Mesangial cell (primary cell): ENCODE measurements at places on chromosomes 7 and 10. TPM values are rescaled to one million over a fixed set of nuclear protein-coding genes. Genes with fewer than 3 reads are reported as not detected.

Gene SLIT1
- under 0.01 and 0.16 TPM in 2 replicates for total RNA-seq

Gene FOXL3
- total RNA-seq: not detected in 2 replicates

Gene SAMD9L
- under 0.01 and 0.25 TPM in 2 replicates for total RNA-seq

Gene FRMD4A
- total RNA-seq: 24.0 and 41.1 TPM in 2 replicates

Gene ASL
- total RNA-seq: 29.2 and 56.1 TPM in 2 replicates

Gene SPDYE6
- not detected in 2 replicates for total RNA-seq

Gene INMT
- total RNA-seq: 0.13 TPM in 1 of 2 replicates, not detected in the other

Gene RBP3
- not detected in 2 replicates for total RNA-seq

Gene SEMA4G
- total RNA-seq: 1.6 and 18.0 TPM in 2 replicates
